Effector CD8-positive, alpha-beta T cell (primary cell): ENCODE measurements at places on chromosomes 5 and 9.

GRCh38 chr5:137566118-137566541, 67.0 kb upstream of the SPOCK1 start:
- no peak for DNase-seq

DNA sequence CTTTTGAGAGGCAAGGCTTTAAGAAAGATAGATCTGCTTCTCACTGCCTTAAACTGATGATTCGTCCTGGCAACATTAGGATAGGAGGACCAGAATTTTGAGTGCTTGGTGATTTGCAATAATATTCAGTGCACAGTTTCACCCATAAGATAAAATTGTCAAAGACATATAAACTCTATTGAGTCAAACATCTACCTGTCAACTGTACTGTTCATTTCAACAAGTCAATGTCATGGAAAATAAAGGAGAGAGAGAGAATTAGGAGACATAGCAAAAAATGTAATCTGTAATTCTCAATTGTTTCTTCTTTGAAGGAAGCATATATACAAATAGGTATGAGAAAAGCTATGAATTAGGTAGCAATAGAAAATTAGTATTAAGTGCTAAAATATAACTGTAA, 237.2 kb downstream of the CDH12 start:
- DNase-seq, result no peak

DNA sequence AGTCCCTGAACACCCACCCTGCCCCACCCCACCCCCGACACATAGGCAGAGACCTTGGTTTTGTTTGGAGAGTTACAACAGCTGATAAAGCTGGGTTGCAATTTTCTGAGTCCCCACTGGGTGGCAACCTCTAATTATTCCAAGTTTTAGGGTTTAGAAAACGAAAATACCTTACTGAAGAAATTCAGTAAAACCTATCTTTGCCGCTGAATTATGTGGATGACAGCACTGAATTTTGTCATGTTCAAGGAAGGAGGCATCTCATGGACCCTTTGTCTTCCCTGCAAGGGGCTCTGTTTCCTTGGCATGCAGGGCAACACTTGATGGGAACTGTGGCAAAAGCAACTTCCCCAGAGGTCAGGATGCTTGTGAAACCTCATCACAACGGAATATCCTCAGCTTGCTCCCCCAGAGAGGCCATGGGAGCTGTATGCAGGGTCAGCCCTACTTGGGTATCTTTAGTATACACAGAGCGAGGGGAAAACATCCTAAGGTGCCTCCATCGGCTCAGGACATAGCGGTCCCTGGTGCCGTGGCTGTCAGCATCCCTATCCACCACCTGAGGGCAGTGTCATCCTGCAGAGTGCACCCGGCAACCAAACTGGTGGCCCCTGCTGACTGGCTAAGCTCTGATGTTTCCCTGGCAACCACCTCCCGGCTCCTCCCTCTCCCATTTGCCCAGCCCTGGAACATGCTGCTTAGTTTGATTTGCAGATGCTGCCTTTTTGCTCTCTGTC, 123.1 kb downstream of the RXRA start:
- DNase-seq, result peak; percentile 70

DNA sequence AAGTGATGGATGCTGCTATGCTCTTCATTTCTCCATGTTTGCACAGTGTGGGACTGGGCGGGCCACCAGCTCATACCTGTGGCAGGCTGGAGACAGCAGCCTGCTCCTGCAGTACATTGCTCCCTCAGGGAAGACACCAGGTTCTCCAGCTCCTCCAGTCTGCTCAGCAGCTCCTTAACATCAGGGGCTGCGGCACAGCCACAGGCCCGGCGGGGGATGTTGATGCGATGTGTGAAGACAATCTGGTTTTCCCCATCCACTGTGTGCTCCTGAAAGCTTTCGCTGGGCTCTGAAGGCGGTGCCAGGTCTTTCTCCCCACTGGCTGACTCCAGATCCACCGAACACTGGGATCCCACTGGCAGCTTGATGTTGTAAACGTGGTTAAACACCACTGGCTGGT, 27.5 kb downstream of the TNC start:
- no peak for DNase-seq

GRCh38 chr5:110790673-110791072, 51.9 kb downstream of the SLC25A46 start:
- no peak for DNase-seq

DNA sequence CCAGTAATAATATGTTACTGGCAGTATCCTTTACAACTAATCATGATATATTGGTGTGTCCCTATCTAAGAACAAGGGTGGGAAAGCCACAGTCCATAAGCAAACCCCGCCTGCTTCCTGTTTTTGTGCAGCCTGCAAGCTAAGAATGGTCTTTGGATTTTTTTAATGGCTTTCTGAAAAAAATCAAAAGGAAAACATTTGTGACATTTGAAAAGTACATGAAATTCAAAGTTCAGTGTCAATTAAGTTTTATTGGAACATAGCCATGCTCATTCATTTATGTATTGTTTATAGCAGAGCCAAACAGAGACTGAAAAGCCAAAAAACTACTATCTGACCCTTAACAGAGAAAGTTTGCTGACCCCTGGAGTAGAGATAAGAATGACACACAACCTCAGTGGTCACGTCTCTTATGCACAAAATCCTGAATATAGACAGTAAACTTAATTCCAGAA, 12.8 kb upstream of the TMEM245 start:
- no peak for DNase-seq

DNA sequence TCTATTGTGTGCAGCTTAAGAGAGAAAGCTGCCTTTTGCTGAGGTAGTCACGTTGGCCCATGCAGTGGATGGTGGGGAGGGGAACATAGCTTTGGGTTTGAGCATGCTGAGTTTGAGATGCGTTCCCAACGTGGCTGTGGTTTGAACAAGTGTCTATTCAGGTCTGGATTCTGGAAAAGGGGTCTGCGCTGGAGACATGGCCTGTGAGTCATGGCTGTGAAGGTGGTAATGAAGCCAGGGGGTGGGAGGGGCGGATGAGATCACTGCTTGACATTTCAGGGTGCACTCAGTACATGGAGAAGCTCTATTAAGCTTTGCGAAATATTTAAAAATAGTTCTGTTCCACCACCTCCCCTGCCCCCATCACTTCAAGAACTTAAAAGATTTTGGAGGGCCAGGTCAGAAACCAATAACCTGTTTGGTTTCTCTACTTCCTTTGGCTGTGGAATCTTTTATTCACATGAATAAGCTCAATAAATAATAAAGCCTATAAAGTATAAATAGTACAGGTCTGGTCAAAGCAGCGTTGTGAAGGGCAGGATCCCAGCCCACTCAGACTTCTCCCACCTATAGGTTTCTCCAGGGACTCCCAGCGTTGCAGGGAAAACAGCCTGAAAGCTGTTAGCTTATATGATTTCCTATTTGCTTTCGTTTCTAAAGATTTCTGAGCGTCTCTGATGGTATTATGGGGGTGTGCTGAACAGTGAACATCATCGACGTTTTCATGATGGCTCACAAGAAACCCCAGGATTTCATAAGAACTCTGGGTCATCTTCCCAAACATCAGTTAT, 189.9 kb downstream of the NSG2 start:
- no peak for DNase-seq

DNA sequence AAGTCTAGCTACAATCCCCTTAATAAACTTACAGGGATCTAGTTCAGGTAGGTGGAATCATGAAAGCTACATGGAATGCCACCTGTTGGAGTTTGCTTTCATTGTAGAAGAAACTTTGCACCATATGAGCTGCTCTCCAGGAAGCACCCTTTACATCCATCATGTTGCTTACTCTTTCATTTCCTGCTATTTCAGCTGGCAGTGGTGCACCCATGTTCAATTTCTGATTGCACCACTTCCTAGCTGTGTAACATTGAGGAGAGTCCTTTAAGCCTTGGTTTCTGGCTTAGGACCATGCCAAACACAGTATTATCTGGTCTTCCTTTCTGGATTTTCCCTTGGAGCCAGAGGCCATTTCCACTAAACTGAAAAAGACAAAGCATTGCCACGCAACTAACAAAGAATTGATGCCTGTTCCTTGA, 123.3 kb upstream of the SLC12A2 start:
- no peak for DNase-seq

DNA sequence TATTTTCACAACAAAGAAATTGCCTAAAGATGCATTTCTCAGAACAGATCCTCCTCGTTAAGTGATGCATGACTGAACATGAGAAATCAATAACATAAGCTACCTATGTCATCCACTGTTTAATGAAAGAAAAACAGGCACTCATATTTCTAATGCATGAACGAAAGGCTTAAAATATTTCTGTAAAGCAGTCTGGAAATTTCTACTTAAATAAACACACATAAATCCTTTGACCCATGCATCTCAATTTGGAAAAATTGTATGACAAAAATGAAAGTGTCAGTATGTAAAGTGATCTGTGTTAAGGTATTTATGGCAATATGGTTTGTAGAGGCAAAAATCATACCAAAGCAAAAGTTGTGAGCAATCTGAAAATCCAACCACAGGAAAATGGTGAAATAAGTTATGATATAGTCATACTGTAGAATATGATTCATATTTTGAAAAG, 399.2 kb upstream of the GRAMD2B start:
- DNase-seq, result no peak

GRCh38 chr5:34826347-34826746, 12.6 kb upstream of the TTC23L start:
- no peak for DNase-seq

DNA sequence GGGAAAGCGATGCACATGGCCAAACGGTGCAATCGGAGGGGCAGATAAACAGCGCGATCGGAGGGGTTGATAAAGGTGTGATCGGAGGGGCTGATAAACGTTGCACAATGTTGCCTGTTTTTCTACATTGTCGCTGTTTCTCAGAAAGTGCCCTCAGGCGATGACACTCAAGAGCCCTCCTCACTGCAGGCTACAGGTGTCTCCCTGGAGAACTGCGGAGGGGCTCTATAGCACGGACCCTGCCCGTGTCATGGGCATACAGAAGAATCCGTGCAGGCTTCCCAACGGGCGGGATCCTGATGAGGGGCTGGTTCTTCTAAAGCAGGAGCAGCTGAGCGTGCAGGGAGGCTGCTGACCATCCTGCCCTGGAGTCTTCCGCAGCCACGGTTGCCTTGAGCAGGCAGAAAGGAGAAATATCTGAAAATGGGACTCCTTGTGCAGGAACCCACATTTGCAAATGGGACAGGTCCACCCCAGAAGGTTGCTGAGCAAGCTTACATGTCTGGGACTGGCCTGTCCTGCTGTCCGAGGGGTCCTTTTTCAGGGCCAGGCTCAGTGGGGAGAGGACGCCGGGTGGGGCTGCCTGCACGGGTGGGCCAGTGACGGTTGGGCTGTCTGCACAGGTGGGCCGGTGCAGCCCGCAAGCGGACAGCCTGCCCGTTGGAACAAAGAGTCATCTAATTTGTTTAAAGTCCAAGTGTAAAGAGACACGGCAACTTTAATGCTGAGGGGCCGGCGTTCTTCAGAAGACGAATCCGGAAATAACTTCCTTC, 25.1 kb upstream of the LPCAT1 start:
- no peak for DNase-seq

DNA sequence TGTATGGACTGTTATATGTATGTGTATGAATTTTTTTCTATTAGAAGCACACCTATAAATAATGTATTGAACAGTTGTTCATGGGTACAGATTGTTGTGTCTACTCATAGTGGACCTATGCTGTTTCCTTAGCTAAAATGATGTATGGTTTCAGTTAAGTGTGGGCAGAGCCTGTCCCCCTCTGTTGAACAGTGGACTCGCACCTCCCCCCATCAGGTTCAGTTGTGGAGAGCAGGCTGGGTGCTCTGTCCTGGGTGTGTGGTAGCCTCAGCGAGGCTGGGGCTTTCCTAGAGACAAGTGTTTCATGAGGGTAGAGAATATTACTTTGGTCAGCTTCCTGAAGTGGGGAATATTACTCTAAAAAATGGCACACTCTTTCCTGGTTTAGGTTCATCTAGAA, 47.4 kb upstream of the LRRTM2 start:
- no peak for DNase-seq

GRCh38 chr5:159518371-159518770, 188.1 kb upstream of the IL12B start:
- no peak for DNase-seq

- no peak for DNase-seq
Measured at GRCh38 chr9:128203707-128204551, 750 bp downstream of the DNM1 start.

DNA sequence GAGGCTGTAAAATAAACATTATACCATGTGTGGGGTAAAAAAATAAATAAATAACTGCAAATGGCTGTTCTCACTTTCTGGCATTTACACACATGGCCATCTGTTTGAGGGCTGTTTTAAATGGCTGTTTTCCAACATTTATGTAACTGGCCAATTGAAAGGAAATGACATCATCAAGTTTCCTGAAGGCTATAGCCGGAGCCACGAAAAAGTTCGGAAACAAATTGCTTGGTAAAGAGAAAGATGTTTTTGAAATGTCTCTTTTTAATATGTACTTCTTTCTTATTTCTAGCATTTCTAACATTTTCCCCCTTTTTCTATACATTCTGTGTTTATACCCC, 95.4 kb upstream of the DAB2 start:
- no peak for DNase-seq

GRCh38 chr5:65760504-65761275, 38.7 kb downstream of the NLN start:
- peak; percentile 5 for DNase-seq

DNA sequence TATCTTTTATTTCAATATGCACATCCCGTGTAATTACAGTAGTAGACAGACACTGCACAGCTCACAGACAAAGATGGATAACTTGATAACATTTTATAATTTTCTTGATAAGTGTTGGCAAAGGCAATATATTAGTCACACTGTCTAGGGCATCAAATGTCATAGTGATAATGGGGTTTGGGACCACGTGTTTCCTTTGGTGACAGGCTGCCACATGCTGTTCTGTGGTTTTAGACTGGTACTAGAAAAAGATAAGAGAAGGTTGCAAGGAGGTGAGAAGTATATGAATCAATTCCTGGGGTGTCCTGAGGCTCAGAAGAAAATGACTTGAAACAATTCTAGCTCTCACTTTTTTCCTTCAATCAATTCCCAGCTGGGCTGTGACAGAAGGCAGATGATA, 258.8 kb upstream of the CHD1 start:
- no peak for DNase-seq

DNA sequence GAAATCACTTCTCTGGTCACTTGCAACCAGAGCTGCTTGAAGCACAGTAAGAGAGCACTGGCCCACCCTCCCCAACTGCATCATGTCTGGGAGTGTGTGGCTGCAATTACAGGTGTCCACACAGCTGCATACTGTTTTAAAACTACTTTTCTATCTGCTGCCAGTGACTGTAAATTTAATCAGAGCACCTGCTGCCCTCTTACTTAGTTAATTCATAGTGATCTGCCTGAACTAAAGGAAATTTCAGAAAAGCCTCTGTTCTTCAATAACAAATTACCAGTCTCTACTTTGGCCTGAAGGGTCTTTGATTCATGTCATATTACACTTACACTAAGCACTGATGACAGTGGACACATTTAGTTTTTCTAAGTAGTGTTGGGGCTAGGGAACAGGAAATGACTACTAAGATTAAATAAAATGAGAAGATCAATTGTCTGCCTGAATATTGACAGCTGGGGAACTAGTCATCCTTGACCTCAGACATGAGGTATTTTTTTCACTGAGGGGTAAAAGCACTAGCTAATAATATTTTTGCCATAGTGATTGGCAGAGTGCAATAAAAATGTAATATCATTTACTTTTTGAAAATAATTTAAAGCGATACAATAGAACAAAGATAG, 788.9 kb upstream of the GRAMD2B start:
- no peak for DNase-seq
